H9 (cell line): ENCODE measurements at places on chromosomes 2 and 18.

DNA sequence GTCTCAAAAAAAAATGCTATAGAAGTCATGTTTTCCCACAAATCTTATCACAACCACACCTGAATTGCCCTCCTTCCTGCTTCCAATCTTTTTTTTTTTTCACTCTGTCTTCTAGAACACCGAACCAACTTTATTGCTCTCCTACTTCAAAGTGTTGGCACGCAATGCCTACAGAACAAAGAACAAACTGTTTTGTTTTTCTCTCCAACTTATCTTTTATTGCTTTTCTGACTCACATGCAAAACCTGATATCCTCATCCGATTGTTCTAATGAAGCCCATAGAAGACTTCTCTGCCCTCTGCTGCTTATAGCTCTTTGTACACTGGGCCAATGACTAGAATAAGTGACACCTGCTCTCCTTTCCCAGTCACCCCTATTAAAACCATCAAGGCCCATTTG is 602.8 kb downstream of the EPHA4 start:
- no peak for DNase-seq

DNA sequence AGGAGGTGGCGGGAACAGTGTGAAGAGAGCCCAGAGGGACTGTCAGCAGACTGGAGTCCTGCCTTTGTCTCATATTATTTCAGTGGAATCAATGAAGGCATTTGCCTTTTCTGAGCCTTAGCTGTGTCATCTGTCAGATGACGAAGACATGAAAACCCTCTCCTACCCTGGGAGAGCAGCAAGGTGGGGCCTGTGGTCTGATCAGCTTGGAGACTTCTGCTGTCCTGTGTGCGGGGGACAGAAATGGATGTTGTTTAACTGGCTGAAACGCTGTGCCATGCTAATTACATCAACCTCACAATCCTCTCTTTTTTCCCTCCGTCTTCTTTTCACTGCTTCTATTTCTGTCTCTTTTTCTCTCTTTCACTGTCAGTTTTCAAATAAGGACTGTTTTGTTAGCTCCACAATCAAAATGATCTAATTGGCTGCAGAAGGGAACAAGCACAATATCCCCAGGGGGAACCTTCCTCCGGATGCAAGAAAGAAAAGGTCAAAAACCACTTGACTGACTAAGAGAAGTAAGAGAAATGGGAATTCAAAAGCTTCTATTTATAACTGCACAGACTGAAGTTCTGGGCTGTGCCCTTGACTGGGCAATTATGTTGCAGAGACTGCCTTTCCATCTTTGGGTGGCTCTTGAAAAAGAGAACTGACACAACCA is 340.1 kb downstream of the CLIP4 start:
- no peak for DNase-seq

DNA sequence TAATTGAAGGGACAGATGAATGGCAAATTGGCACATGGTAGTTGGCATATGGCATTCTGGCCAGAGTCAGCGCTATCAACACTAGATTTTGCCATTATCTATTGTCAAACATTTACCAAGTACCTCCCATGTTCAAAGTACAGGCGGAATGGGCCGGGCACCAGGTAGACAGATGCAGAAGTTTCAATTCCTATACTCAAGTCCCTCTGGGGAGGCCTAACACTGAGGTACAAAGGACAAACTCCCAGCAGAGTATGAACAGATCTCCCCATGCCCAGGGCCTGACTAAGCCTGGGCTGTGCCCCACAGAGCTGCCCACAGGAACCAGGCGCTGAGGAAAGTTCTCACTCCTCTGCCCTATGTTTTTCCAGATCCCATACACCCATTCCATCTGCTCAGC is 257.5 kb upstream of the KLHL29 start:
- DNase-seq = no peak

DNA sequence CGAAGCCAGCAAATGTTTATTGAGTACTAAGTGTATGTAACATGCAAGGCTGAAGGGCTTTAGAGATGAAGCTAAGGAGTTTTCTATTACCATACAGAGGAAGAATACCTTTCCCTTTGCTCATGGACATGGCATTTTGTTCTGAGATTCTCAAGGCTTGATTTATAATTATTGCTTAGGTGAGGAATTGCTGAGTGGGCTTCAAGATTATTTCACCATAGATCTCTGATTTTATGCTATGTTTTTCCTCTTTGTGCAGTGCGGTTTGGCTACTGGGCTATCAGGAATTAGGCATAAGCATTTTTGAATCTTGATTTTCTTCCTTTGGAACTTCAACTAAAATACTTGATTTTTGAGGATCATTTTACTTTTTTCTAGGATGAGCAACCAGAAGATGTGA is 42.5 kb downstream of the VRK2 start:
- no peak for DNase-seq

- no peak for DNase-seq
These were observed 60.1 kb downstream of the ATP8B1 start for GRCh38 chr18:57743008-57743407.

GRCh38 chr2:134290358-134290757 is 36.5 kb downstream of the MGAT5 start:
- DNase-seq = no peak

GRCh38 chr2:123502931-123503330 is 522.2 kb upstream of the CNTNAP5 start:
- DNase-seq = no peak

DNA sequence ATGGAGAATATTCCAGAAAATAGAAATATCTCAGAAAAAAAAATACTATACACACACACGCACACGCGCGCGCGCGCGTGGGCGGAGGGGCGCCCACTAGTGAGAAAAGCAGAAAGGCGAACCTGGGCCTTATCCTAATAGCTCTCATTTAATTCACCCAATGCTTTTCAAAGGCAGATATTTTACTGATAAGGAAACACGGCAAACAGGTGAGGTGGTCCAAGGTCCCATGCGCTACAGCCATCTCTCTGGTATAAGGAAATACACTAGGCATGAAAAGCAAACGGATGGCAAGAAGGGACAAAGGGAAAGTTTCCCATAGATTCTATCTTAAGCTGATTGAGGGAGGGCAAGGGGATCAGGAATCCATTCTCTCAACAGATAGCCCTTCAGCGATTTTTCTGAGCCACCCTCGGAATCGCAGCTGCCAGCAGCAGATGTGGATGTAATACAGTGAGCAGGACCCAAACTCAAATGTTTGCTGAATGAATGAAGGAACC is 136.7 kb downstream of the TMEM247 start:
- no peak for DNase-seq

GRCh38 chr2:222959358-222959757 is 92.6 kb upstream of the KCNE4 start:
- peak; percentile 76 for DNase-seq

- no peak for DNase-seq
These were observed 75.6 kb upstream of the ID2 start for GRCh38 chr2:8606226-8606625.

- DNase-seq = no peak
These were observed 36.5 kb downstream of the CFAP36 start for GRCh38 chr2:55555977-55556376.

- no peak for DNase-seq
These were observed 12.7 kb downstream of the ICOS start for GRCh38 chr2:203949228-203949627.
